ENCODE measurements at places on chromosomes 6 and 20. TPM values are rescaled to one million over a fixed set of nuclear protein-coding genes. Genes with fewer than 3 reads are reported as not detected.
A peak's percentile ranks its signal among the peaks of the same experiment; 100 is the strongest.

The SLC17A2 gene
- total RNA-seq, result not detected

DNA sequence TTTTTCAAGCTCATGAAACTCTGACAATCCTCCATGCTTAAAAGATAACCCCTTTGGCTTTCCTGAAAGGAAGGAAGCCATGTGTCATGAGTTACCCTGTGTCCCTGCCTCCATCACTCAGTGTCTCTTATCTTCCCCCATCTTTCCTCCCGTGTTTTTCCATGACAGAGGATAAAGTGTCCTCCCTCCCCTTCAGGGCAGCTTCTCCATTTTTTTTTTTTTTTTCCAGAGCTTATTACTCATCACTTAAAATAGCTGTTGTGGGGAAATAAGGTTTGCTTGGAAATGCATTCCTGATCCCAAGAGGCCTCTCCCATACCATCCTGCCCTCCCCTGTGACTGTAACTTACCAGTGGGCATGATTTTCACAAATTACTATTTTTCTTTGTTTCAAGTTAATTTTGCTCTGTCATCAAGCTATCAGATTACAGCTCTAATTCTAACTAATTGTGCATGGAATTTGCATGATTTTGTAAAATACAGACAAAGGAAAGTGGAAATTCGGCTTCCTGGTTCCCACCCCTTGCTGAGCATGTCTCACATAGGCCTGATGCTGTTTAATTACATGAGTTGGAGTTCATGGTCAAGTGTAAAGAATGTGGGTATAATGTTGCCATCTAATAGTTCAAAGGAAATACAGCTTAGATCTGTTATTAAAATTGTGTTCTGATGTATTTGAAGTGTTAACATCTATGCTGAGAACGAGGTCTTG lies 614.5 kb upstream of the FLRT3 start:
- DNase-seq, result peak; percentile 59

The PLA2G7 gene
- not detected for total RNA-seq

DNA sequence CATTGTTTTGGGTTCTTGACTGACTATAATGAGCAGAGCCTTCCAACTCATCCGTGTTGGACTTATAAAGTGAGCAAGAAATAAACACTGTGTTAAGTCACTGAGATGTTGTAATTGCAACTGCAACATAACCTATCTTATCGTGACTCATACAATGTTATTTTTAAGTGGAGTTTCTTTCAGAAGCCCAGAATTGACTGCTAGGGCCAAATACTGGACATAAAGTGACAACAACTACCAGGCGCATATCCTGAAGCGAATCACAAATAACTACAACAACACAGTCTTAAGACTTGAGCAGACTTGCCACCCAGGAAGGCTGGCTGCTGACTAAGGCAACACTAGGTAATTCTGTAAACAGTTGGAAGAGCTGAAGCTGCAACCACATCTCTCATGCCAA lies 326.6 kb downstream of the COL12A1 start:
- DNase-seq, result peak; percentile 90

The MOCS1 gene
- total RNA-seq, result 4.9 TPM

- peak; percentile 79 for DNase-seq
Observed at GRCh38 chr20:25247000-25247517, 826 bp upstream of the PYGB start.

DNA sequence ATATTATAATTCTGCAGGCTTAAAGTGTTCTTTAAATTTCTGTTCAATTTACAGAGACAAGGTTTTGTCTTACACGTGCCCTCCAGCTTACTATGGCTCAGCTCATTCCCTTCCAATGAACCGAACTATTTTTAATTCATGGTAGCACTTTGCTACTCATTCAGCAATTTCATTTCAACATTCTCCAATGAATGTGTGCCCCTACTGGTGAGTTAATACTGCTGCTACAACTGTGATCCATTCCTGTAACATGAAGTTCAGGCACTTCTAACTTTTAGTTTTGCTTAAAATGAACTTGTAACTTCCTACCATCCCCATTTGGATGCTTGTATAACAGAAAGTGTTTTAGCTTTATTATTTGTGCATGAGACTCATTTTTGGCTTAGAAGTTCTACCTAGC lies 99.7 kb downstream of the F13A1 start:
- DNase-seq, result peak; percentile 13

The SAMD5 gene
- total RNA-seq, result 2.3 TPM

GRCh38 chr20:19176470-19177052 lies 35.9 kb upstream of the SLC24A3 start:
- DNase-seq, result no peak

- no peak for DNase-seq
Observed at GRCh38 chr6:158629367-158630221, 14.9 kb downstream of the DYNLT1 start.

DNA sequence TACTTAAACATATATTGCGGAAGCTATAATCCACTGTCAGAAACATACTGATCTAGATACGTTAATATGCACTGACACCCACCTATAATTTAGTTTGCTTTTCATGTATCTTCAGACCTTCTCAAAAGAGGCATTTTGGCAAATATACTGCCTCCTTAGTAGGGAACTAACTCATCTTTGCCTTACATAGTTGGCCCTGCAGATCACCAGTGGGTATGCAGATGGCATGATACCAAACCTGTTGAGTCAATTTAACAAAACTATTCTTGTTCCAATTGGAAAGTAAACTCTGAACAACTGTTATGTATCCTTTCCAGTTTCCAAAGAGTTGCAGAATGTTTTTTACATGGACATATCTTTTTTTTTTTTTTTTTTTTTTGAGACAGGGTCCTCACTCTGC lies 35.6 kb upstream of the TBC1D20 start:
- DNase-seq, result no peak

- no peak for DNase-seq
Observed at GRCh38 chr6:106014955-106015354, 71.2 kb upstream of the PRDM1 start.
